Activated T-helper 2 cell treated with anti-CD3 and anti-CD28 coated beads, Interferon-gamma antibody, Interleukin-2, Interleukin-4, amounts not matched to agents 10 μg/mL and 5 μg/mL and 100 μg/mL, durations not matched to agents 14 hours and 24 hours and 36 hours (primary cell): ENCODE measurements at places on chromosomes 11 and 22. TPM values are rescaled to one million over a fixed set of nuclear protein-coding genes. Genes with fewer than 3 reads are reported as not detected.

DNA sequence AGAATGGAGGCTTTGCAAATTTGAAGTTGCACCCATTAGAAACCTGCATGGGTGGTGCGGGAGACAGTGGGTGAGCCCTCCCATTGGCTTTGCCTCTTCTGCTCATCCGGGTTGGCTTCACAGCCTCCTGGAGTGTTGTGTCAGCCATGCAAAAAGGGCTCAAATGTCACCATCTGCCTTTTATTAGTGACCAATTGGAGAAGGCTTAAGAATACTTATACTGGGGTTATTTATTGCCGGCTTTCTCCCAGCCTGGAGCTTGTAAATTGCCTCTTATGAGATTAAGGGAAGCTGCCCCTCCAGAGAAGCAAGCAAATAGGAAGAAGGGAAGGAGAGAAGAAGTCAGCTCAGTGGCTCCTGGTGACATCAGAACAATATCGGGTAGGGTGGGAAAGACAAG, 182.6 kb downstream of the ST3GAL4 start:
- no peak for DNase-seq

GRCh38 chr11:126824035-126824607, 176.4 kb downstream of the KIRREL3 start:
- no peak for DNase-seq

DNA sequence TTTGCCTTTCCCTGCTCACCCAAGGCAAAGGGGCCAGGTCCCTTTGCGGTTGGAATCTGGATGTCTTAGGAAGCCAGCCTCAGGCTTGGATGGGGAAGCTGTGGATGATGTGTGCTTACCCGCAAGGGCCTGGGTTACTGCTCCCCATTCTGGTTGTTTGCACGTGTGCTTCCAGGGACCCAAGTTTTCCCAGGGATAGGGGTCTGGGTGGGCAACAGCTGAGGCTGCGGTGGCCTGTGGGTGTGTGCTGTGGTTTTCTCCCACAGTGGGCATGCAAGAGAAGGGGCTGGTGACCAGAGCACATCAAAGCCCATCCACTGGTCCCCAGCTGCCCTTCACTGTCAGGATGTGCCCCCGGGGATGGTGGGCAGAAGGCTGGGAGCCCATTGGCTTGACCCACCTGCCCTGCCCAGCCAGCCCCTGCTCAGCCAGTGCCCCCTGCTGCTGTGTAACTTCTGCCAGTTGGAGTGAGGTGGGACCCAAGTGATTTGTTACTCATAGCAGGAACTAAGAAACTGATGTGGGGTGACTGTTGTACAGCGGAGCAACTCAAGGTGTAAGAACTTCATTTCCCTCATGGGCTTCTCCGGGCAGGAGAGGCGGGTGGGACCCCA, 3.3 kb downstream of the CAPN5 start:
- DNase-seq: no peak

CCDC89 gene
- not detected in 2 replicates for total RNA-seq

LRRC32 gene
- total RNA-seq: 26.5 and 26.7 TPM in 2 replicates
